ENCODE measurements at places on chromosomes 16 and 17.

- DNase-seq = no peak
Observed at GRCh38 chr16:11165894-11166665, 89.9 kb downstream of the SOCS1 start.

- DNase-seq = peak; percentile 39
Observed at GRCh38 chr16:27972500-27972899, 91.0 kb downstream of the GSG1L start.

GRCh38 chr17:78368348-78368747, 8.5 kb upstream of the SOCS3 start:
- no peak for DNase-seq

DNA sequence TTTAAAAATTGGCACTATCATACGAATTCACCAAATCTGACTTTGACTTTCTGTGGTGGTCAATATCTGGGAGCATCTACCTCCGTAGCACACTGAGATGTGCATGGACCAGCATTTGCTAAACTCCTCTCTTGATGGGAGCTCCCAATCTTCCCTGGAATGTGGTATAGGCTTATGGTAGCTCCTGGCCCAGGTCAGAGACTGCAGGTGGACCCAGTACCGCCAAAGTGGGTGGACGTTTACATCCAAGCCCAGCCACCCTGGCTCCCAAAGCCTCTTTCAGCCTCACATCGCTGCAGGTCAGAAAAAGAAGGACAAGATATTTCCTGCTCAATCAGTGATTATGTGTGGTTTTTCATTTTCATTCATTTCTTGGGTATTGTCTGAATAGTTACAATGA, 43.1 kb upstream of the NKD1 start:
- DNase-seq = no peak

- no peak for DNase-seq
Observed at GRCh38 chr16:82400046-82400445, 226.7 kb upstream of the CDH13 start.

DNA sequence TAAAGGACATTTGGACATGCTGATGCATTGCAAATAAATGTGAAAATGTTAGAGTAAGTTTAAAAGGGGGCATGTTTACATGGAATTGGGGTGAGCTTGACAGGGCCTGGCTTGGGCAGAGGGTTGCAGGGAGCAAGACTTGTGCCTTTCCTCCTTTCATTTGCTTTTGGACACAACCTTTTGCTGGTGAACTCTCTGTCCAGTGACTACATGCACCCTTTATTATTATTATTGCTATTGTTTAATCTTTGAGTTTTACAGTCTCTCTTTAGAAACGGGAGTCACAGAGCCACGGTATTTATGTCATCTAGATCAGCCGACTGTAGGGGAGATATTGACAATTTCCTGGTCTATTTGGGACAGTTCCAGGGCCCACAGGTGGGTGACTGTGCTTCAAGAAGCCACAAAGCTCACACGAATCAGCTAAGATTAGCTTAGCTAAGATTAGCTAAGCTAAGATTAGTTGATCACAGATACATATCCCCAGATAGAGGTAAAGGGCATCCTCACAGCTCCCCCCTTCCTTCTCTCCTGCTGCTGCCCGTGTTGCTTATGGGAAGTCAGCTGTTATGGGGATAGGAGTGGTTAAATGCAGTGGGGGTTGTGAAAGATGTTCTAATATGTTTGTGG, 28.9 kb upstream of the ETV4 start:
- DNase-seq = no peak

DNA sequence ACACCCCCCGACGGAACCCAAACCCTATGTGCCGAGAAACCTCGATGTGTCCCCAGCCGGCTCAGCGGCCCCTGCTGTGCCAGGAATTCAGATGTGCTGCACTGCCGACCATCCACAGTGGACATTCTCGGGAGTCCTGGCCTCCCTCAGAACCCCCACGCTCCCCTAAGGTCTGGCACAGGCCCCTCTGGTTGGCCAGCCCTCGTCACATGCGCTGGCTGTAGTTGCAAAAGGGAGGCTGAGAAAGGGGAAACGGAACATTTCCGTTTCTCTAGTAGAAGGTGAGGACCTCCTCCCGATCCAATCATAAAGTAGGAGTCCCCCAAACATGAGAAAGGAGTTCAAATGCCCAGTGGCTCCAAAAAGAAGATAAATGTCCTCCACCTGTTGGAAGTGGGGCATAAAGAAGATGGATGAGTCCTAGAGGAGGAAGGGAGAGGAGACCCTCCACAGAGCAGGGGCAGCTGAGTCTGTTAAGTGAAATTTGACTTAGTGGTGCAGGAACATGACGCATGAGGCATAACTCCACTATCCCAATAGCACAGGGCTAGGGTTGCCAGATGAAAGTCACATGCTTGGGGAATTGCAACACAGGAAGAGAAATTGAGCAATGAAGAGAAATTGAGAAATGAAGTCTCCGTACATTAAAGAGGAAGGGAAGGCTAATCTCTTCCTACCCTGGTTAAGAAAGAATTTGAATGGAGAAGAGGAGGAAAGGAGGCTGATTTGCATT, 49.3 kb upstream of the WSB1 start:
- DNase-seq = no peak

DNA sequence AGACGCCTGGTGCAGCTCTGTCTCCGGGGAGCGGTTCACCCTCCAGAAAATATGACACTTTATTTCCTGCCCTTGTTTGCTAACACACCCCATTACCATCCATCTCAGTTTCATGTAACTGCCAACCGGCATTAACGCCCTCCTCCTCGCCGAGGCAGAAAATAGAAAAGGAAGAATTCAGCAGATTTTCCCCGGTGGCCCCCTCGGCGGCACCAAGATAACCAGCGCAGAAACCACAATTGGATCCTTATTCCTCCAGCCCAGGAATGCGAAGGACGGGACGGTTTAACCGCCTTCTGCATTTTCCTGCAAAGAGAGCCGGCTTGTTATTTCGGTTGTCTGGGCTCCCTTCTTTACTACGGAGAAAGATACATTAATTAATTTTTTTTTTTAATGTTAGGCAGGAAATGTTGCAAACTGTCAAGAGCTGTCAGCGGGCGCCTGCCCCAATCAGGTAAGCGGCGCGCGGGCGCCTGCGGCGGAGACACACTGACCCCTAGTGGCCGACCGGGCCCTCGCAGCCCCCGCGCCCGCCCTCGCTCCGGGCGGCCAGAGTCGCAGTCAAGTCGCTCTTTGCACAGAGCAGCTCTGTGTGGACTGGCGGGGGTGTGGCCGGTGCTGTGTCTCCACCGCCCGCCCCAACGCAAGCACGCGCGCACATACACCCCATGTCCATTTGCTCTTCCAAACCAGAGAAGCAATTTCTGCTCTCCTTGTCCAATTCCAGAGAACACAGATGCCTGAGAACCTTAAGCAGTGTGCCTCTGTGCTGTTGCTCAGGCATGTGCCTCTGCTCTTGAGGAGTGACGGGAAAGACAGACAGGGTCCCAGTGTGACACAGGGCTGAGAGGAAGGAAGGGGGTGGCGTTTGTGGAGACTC, 53.6 kb downstream of the C17orf67 start:
- DNase-seq = peak; percentile 32

DNA sequence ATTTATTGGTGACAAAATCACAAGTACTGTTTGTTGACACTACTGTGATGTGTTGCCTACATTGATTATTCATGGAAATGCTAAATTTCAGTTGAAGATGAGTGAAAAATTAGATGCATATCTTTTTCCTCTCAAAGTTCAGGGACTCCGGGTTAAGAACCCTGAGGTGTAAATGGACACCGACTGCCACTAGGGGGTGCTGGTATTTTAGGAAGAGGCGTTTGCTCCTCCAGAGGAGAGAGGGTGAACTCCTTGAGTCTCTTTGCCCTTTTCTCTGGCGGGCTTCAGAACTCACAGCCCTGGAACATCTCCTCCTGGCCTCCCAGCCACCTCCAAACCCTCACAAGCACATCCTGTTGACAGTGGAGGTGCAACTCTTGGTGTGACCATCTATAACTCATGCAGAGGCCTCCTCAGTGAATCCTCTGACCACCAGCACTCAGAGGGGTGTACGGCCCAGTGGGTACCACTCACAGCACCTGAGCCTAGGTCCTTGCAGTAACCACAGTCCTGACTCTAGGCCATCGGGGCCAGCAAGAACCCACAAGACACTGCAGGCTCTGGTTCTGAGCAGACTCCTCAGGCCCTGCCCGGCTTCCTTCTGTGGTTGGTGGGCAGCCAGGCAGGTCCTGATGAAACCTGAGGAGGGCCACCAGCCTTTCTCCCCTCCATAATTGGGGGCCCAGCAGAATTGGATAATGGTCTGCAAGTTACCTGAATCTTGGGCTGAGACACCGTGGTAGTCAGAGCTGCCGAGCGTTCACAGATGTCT, 26.2 kb upstream of the PIK3R5 start:
- no peak for DNase-seq

- DNase-seq = no peak
Observed at GRCh38 chr17:18225642-18226283, 328 bp downstream of the LLGL1 start.

GRCh38 chr16:61465285-61465684, 571.0 kb downstream of the CDH8 start:
- no peak for DNase-seq

GRCh38 chr16:66741169-66741900, 10.1 kb downstream of the DYNC1LI2 start:
- DNase-seq = no peak

GRCh38 chr17:77160091-77160874, 19.5 kb downstream of the SEC14L1 start:
- no peak for DNase-seq

GRCh38 chr16:85632709-85633437, 19.8 kb downstream of the GSE1 start:
- DNase-seq = no peak

DNA sequence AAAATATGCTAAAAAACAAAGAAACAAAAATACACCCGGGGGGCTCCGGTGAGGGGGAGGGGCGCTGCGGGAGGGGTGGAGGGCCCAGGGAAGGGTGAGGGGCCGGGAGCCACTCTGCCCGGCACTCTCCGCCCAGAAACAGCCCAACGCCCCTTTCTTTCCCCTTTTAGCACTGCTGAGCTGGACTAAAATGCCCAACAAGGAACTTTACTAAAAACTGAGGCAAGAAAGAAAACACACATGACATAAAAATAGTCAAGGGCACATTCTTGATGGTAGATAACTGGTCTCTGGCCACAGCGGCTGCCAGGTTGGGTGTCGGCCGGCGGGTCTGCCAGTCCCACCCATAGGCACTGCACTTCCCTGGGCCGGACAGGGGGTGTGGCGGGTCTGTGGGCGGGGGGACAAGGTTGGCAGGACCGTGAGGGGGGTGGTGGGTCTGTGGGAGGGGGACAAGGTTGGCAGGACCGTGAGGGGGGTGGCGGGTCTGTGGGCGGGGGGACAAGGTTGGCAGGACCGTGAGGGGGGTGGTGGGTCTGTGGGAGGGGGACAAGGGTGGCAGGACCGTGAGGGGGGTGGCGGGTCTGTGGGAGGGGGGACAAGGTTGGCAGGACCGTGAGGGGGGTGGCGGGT, 20.9 kb downstream of the METRNL start:
- no peak for DNase-seq

- DNase-seq = no peak
Observed at GRCh38 chr17:13572581-13572980, 29.1 kb downstream of the HS3ST3A1 start.

GRCh38 chr16:2213817-2214718, 572 bp downstream of the PGP start:
- no peak for DNase-seq

DNA sequence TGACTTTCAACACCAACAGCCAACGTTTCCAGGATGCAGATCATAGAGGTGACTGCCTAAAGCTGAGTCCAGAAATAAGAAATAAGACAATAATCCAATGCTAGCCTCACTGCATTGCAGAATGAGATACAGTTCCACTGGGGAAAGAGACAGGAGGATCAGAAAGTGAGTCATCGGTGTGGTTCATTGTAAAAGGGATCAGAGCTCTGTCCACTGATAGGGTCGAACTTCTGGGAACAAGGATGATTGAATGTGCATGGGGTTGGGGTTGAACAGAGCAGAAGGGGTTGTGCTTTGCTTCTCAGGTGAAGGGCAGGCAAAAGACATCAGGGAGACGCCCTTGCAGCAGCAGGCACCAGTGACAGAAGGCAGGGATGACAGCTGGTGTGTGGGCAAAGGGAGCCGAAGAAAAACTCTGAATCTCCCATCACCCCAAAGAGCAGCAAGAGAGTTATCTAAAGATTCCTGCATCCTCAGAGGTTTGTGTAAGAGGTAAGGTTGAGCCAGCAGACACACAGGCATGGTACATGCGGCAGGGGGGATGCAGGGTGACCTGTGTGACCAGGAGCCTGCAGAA, 16.4 kb downstream of the CLEC10A start:
- DNase-seq = no peak

DNA sequence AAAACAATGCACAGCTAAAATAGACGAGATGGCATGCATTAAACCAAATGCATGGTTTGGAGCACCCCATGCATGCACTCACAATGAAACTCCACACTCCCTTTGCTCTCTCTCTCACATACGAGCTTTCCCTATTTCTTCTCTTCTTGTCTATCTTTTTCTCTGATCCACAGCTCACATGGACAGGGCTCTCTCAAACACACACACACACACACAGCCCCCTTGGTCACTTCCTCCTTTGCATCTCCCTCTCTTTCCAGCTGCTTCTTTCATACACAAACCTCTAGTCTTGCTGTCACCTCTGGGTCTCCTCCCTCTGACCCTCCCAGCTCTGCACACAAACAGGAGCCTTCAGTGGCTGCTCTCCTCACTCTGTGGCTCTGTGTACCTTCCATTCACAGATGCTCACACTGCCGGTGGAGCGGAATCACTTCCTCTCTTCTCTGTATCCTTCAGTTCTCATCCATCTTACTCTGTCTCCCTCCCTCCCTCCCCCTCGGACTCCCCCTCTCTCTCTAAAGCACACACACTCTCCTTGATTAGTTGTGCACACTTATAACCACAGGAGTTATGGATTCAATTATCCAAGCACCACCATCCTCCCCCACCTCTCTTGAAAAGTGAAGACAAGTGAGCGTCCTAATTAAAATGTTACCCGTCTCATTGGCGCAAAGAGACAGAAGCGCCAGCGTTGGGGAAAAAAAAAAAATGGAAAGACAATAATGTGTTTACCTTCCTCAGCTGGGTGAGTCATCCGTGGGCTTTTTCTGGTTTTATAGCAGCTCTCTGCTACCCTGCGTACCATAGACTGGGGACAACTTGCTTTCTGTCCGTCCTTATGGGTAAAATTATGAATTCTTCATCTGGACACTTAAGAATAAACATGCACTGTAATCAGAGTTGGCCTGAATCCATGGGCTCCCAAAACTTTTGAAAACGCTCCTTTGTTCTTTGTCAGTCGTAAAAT, 90.8 kb downstream of the SHISA6 start:
- DNase-seq = no peak

- DNase-seq = no peak
Observed at GRCh38 chr17:49850772-49851386, 3.0 kb upstream of the TAC4 start.

GRCh38 chr17:81294512-81295030, 536 bp downstream of the SLC38A10 start:
- DNase-seq = no peak
